Mesothelial cell of epicardium (in vitro differentiated cells): ENCODE measurements at places on chromosomes 3 and 15.

- peaks cover 2% of the 10 kb centered on the region for H3K36me3 ChIP-seq
- H3K27me3 ChIP-seq = no peaks in the 10 kb centered on the region
- peaks cover 6% of the 10 kb centered on the region for H3K4me1 ChIP-seq
- H3K4me3 ChIP-seq = no peak overlapping the region
- DNase-seq = no peak
Measured at GRCh38 chr15:80996247-80996646, 4.5 kb upstream of the TLNRD1 start.

GRCh38 chr3:100662113-100662823 is 47.0 kb upstream of the TFG start:
- H3K4me3 ChIP-seq = peak overlapping the region; percentile 20
- DNase-seq = no peak
- peak overlapping the region; percentile 91 for H3K27ac ChIP-seq
- H3K4me1 ChIP-seq = peaks cover 40% of the 10 kb centered on the region
- H3K27me3 ChIP-seq = no peaks in the 10 kb centered on the region
- H3K36me3 ChIP-seq = no peaks in the 10 kb centered on the region

DNA sequence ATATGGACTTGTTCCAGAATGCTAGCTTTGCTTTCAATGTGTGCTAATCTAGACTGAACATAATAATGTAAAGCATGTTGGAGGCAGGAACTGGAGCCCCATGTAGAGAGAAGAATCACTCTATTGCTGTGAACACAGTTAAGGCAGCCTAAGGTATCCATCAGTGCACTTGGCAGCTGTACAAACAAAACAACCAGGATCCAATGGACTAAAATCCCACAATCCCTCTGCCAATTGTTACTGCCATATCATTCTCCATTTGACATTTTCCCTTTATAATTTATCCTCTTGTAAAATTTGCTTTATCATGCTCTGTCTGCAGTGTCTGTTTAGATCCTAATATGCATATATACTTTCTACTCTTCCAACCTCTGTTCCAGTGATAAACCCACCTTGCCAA is 756.8 kb upstream of the LMCD1 start:
- no peak overlapping the region for H3K27ac ChIP-seq
- DNase-seq = no peak
- H3K36me3 ChIP-seq = no peaks in the 10 kb centered on the region
- no peaks in the 10 kb centered on the region for H3K27me3 ChIP-seq
- H3K4me3 ChIP-seq = no peak overlapping the region

DNA sequence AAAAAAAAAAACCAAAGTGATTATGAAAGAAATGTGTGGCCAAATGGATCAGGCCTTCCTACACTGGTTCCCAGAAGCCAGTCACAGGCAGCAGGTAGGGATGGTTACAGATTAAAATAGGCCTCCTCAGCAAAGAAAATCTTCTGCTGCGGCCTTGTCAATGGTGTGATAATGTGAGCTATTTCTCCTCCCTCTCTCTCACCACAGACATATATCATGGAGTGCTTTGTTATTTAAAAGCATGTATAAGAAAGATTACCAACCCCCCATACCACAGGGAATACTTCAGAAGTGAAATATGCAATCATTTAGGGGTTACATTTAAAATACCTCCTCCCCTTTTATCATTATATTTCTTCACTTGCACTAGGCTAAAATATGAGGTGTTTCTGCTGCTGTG is 32.2 kb upstream of the LRTM1 start:
- H3K4me3 ChIP-seq = no peak overlapping the region
- peak overlapping the region; percentile 79 for H3K27ac ChIP-seq
- H3K36me3 ChIP-seq = no peaks in the 10 kb centered on the region
- peaks cover 62% of the 10 kb centered on the region for H3K4me1 ChIP-seq
- no peaks in the 10 kb centered on the region for H3K27me3 ChIP-seq
- DNase-seq = no peak

DNA sequence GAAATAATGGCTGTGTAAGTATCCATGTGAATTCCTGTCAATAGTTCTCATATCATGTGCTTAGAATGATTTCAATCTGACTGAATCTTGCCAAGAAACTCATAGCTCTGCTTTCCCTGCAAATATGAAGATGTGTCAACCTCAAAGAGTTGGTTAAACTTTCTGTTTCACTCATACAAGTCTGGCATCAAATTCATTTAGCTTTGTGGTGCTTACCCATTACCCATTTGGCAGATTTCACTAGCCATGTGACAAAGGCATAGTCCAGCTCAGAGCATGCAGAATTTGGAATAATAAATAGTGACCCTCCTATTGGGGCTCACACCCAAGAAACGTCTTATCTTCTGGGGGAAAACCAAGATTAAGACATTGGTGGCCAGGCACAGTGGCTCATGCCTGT is 256.6 kb upstream of the TPRG1 start:
- peaks cover 3% of the 10 kb centered on the region for H3K36me3 ChIP-seq
- no peak overlapping the region for H3K27ac ChIP-seq
- H3K27me3 ChIP-seq = no peaks in the 10 kb centered on the region
- no peak overlapping the region for H3K4me3 ChIP-seq
- no peak for DNase-seq

GRCh38 chr3:52532838-52533622 is 627 bp downstream of the NT5DC2 start:
- no peaks in the 10 kb centered on the region for H3K27me3 ChIP-seq
- H3K36me3 ChIP-seq = peaks cover under 1% of the 10 kb centered on the region
- peaks cover 49% of the 10 kb centered on the region for H3K4me1 ChIP-seq
- H3K4me3 ChIP-seq = peak overlapping the region; percentile 83

GRCh38 chr3:193970773-193971206 is 165.2 kb upstream of the HES1 start:
- H3K36me3 ChIP-seq = no peaks in the 10 kb centered on the region
- H3K27me3 ChIP-seq = no peaks in the 10 kb centered on the region
- no peak overlapping the region for H3K27ac ChIP-seq
